Endothelial cell of umbilical vein (primary cell): ENCODE measurements at places on chromosomes 16 and 17.

- DNase-seq, result peak; percentile 71
Observed at GRCh38 chr17:51372345-51373004, 112.1 kb downstream of the UTP18 start.

DNA sequence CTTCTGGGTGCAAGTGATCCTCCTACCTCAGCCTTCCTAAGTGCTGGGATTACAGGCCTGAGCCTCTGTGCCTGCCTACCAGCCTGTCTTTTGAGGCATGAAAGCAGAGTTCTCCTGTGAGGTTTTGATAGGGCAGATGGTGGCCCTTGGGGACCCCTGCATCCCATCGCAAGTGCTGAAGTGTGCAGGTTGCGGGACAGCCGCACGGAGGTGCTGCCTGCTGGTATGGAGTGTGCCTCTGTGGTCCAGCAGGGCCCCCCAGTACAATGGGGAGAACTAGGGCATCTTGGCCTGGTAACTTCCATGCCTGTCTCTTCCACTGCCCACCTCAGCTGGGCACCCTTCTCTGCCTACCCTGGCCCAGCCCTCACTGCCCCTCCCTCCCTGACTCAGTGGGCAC lies 9.9 kb upstream of the NDRG4 start:
- DNase-seq, result no peak

DNA sequence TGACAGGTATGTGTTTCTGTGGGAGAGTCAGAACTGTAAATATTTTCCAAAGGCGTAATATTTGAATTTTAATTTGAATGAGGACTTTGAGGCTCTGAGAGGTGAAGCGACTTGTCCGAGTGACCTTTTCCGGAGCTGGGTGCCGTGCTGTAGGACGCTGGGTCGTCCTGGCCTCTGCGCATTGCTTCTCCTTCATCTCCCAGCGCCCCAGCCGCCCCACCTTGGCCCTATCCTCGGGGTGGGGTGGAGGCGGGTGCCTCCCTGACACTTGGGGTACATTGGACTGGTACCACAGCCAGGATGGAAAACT lies 147.8 kb downstream of the SPECC1 start:
- no peak for DNase-seq

GRCh38 chr17:50314456-50315011 lies 31.4 kb upstream of the XYLT2 start:
- no peak for DNase-seq

- DNase-seq, result no peak
Observed at GRCh38 chr16:49348408-49349176, 25.0 kb upstream of the C16orf78 start.

DNA sequence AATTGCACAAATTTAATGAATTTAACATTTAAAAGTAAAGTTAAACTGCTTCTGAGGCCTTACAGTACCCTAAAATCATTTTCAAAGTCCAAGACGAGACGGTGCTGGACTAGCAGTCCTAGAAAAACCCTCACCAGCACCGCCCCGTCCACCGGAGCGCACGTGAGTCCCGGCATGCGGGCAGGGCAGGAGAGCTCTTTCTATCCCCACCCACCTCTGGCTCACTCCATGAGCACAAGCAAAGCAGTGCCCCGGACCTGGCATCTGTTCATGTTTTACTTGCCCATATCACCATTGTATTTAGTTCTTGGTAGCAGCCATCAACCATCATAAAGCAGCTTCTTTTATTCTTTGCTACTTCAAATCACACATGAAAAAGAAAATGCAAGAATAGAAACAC lies 41.7 kb downstream of the ANKRD11 start:
- no peak for DNase-seq

DNA sequence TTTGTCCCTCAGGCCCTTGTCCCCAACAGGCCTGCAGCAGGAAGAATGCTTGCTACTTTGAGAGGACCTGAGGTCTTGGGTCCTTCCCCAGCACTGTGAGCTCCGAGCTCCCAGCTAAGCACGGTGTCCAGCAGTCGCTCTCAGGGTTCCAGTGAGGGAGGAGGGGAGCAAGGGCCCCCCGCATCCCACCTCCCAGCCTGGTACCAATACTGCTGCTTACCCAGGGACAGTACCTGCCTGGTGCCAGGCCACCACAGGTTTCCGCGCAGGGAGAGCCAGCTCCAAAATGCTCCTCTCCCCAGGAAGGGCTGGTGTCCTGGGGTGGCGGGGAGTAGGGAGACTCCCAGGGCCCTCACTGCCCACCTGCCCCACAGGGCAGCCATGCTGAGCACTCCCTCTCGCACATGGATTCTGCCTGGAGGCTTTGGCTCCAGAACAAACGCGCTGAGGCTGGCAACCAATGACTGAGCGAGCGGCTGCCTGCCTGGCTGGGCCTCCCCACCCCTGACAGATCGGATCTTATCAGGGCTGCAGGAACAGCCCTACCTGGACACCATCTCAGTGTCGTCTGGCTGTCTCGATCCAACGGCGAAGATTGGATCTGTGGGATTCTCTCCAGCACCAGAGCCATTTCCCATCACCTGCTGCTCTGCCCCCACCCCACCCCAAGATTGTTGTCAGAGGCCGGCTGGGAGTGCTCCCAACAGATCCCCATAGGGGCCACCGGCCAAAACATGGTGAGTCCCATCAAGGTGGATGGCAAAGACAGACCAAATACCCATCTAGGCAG lies 2.4 kb downstream of the DOK4 start:
- no peak for DNase-seq
